Vagina (tissue), 2 donors: ENCODE measurements at places on chromosomes 4 and X. TPM values are rescaled to one million over a fixed set of nuclear protein-coding genes. Genes with fewer than 3 reads are reported as not detected.

DNA sequence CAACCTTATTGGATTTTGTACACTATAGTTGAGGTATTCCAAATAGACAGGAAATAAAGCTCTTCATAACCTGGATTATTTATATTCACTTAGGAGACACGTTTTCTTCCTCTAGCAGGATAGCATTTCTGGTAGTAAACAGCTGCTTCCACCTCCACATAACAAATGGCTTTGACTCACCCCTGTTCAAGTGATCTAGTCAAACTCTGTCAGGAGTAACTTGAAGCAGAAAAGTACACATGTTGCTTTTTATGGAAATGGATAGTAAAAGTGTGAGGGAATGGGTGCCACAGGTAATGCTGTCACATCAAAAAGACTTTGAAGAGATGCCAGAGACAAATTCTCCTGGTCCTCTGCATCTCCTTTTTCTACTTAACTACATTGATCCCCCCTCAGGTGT, 258.7 kb upstream of the SLC7A11 start:
- no peak for DNase-seq

- DNase-seq, result no peak
These were observed 39.6 kb downstream of the PTCHD1 start for GRCh38 chrX:23374291-23374690.

GRCh38 chrX:119745283-119745848, 13.0 kb upstream of the SOWAHD start:
- no peak for DNase-seq

DNA sequence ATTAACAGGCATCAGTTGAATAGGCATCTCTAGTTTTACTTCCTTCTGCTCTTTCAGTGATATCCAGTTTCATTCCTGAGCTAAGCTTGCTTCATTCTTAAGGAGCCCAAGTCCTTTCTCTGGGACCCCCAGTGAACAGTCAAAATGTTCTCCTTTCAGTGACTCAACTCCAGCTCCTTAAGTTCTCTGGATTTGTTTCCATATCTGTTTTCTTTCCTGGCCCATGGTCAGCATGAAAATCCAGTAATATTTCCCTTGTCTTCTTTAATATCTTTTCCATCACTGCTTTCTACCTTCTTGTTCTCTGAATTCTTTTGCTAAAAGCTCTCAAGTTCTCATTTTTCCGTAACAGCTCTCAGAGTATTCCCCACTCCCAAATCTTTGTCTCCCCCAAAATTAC, 25.5 kb downstream of the ADGRL3 start:
- no peak for DNase-seq

DNA sequence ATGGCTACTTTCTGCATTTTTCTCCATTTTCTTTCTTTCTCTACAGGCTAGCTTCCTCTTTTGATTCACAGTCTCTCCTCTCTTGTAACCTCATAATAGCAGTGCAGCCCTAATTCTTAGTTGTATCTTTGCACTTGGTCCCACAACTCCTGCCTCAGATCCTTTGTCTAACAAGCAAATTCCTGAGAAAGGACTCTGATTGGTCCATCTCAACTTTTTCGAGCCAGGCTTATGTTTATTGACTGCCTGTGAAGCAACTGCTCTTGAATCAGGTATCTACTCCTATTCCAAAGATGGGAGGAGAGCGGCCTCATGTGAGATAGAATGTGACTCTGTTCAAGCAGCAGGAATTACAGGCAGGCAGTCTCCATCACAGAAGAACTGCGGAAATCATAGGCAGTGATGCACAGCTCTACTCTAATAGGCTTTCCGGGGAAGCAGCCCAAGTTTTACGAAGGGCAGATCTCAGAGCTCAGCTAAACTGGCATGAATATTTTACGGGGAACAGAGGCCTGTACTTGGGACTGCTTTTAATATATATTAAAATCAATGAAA, 123.5 kb downstream of the GABRB1 start:
- no peak for DNase-seq

The PLXNB3 gene
- 36.1 TPM for total RNA-seq
